ENCODE measurements at places on chromosomes 4 and X.

GRCh38 chr4:60737858-60738257 lies 462.3 kb upstream of the ADGRL3 start:
- DNase-seq = no peak

DNA sequence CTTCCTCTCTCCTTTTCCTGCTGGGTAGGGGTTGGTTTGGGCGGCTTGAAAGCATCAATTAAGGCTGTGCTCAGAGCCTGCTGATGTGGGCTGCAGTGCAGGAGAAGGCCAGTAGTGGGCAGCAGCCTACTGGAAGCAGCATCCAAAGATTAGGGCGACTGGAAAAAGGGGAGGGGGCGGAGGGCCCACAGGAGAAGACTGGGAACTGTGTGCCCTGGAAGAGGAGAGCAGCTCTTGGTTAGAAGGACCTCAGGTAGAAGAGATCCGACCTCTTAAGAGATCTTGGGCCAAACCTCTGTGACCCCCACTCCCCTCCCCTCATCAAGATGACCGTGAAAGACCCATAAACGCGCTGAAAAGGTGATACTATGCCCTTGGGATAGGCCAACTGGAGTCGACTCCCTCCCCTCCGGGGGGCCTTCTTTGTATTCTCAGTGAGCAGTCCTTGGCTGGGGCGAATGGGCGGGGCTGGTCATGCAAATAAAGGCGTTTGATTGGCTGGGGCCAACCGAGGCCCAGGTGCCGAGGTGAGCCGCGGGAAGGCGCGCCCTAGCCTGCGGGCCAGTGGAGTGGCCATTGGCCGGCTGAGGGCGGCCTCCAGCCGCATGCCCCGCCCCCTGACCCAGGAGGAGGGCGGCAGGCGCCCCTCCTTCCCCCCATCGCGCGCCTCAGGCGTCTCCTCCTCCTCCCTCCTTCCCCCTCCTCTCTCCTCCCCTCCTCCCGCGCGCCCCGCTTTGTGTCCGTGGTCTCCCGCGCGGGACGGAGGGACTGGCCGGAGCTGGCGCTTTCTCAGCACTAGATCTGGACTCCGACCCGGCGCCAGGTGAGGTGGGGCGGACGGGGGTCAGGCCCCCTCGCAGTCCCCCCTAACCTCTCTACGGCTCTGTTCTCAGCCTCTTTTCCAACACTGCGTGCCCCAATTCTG lies 10.1 kb downstream of the DLG3 start:
- peak; percentile 94 for DNase-seq

- DNase-seq = no peak
Measured at GRCh38 chr4:124727331-124727890, 14.9 kb upstream of the ANKRD50 start.

DNA sequence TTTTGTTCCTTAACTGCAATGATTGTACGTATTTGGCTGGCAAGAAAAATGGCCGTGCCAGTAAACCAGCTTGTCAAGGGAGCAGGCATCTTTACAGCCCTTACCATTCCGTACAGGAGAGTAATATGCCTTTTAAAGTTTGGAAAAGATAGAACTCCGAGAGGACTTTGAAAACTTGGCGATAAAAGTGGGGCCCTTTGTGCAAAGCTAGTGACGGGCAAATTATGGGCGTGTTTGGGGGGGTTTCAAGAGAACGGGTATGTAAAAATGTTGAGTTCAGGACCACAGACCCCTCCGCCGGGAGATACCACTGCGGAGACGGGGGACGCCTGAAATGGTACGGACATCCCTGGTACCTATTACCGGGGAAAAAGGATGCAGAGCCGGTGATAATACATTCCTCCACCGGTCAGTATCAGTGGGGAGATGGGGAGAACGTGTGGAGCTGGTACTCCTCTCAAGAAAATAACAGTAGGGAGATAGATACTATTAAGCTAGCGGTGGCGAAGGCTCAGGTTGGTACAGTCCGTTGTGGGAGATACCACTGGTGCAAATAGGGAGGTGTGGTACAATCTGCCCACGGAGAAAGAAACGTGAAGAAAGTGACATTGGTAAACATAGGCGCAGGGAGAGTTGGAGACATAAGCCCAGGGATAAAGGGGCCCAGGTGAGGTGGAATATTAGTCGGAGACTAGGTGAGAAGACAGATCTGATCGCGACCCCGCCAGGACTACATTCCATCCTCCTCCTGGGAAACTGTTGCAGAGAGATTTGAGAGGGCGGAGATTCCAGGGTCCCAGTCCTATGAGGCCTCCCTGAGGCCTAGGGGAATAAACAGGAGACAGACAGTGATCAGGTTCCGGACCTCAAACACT lies 14.5 kb downstream of the SPACA5 start:
- DNase-seq = peak; percentile 43

- DNase-seq = no peak
Measured at GRCh38 chrX:3136161-3136961, 95.1 kb downstream of the ARSF start.
